Stimulated activated CD4-positive, alpha-beta T cell treated with anti-CD3 and anti-CD28 coated beads, Interleukin-1b, Interleukin-23, amount 100 ng/mL, for 4 hours (primary cell): ENCODE measurements at places on chromosomes 12 and 14.
A peak's percentile ranks its signal among the peaks of the same experiment; 100 is the strongest.

GRCh38 chr14:98931911-98932310 is 340.1 kb downstream of the BCL11B start:
- peak; percentile 21 for DNase-seq

DNA sequence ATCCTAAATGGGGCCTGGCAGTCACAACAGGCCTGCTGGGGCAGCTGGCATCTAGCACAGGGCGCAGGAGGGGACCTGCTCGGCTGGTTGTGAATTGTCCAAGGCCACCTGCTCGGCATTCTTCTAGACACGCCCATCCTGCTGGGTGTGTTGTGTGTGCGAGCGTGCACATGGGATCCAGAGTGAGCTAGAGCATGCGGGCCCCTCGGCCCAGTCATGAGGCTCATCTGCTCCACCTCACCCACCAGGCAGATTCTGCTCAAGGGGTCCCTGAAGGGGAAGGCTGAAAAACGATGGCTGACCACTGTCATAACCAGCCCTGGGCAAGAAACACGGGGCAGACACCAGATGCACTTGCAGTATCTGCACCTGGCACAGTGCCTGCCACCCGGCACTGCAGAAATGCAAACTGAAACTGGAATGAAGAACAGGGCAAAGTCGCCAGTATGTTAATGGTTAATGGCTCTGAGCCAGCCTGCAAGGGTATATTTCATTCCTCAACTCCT is 31.8 kb downstream of the MAX start:
- DNase-seq: no peak

DNA sequence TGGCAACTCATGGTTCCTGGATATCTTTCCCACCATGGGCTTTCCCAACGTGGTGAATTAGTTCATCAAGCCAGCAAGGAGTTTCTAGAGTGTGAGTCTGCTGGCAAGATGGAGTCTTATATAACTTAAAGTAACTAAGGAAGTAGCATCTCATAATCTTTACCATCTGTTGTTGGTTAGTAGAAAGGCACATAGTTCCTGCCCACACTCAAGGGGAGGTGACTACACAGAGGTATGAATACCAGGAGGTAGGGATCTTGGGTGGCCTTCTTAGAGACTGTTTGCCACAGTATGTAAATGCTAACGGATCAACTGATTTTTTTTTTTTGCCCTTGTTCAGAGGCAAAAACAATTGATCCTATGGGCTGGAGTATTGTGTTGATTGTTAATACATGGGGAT is 446.9 kb downstream of the ATP23 start:
- DNase-seq: no peak

DNA sequence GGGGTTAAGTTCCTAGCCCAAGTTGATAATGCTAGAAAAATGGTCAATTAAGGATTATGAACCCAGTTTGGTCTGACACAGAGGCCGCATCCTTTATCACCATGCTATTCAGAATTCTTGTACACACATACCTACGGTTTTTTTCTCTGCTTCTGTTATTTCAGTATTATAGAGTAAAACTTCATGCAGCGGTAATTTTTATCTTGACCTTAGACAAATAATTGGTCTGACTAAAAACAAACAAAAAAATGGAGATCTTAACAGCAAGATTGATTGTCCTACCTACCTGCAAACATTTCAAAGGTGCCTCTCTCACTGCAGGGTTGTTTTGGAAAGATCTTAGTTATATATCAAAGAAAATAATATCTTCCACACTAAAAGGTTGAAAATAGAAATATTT is 201.9 kb upstream of the PRICKLE1 start:
- DNase-seq: no peak

DNA sequence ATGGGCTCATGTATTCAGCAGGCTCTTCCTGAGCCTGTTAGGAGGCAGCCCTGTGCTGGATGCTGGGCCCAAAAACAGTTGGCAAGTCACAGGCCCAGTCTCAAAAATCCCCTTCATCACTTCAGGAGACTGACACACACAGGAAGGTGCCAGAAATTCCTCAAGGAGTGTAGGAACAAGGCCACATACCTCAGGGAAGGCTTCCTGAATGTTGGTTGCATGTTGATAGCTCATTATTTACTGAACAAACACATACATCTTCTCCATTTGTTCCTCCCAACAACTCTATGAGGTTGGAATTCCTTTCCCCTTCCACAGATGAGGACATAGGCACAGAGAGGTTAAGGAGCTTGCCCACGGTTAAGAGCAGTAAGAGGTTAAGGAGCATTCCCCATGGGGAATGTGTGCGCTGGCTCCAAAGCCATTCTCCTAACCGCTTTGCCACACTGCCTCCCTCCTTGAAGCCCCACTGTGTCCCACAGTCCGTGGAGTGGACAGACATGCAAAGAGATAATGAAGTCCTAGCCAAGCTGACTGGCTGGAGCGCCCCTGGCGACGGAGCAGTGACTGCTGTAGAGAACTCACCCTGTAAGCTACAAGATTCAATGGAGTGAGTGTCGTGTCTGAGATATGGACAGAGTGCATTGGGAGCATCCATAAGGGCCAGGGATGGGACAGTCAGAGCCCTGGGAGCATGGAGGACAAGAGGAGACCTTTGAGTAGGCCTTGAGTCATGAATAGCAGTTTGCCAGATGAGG is 3.3 kb downstream of the HHIPL1 start:
- DNase-seq: no peak

DNA sequence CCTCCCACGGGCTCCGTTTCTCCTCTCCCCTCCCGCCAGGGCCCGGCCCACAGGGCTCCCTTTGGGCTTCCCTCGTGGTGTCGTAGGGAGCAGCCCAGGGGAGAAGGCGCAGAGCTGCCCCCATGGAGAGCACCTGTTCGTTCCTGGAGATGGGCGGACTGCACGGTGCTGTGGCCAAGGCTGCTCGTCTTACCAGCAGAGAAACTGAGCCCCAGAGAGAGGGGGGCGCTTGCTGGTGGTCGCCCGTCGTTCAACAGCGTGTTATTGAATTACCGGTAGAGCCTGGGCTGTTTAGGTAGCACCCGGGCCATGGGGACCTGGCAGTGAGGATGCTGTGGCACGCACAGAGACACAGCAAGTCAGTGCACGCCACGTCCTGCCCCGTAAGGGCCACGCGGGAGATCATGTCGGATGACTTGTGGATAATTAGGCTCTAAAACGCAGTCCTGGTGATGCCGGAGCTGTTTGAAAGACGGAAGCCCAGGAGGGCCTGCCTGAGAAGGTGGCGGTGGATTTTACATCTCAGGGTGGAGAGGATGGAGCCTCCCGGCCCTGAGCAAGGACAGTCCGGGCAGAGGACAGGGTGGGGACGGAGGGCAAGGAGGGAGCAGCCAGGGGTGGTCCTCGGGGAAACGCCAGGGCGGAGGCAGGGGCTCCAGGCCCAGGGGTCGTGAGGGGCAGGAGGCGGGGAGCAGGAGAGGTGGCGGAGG is 134.4 kb downstream of the ADGRD1 start:
- no peak for DNase-seq

- DNase-seq: no peak
These were observed 359.5 kb downstream of the VRK1 start for GRCh38 chr14:97156705-97157104.

DNA sequence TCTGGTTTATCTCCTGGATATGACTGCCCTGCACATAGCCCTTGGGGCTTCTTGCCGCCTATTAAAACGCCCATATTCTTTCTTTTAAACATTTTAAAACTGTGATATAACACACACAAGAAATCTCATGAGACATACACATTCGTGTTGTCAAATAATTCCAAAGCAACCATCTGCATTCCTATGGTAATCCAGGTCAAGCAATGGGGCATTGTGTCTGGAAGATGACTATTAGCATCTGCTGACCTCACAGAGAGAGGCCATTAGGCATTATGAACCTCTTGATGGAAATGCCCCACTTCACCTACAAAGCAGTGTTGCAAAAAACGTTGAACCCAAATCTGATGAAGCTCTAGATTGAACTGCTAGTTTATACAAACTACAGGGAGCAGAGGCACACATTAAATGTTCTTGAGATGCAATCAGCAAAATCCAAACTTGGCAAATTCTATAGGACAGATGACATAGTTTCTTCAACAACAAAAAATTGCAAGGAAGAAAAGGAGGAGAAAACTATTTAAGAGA is 513.8 kb upstream of the CCDC196 start:
- DNase-seq: no peak

- no peak for DNase-seq
These were observed 40.0 kb upstream of the TESC start for GRCh38 chr12:117139025-117139717.

DNA sequence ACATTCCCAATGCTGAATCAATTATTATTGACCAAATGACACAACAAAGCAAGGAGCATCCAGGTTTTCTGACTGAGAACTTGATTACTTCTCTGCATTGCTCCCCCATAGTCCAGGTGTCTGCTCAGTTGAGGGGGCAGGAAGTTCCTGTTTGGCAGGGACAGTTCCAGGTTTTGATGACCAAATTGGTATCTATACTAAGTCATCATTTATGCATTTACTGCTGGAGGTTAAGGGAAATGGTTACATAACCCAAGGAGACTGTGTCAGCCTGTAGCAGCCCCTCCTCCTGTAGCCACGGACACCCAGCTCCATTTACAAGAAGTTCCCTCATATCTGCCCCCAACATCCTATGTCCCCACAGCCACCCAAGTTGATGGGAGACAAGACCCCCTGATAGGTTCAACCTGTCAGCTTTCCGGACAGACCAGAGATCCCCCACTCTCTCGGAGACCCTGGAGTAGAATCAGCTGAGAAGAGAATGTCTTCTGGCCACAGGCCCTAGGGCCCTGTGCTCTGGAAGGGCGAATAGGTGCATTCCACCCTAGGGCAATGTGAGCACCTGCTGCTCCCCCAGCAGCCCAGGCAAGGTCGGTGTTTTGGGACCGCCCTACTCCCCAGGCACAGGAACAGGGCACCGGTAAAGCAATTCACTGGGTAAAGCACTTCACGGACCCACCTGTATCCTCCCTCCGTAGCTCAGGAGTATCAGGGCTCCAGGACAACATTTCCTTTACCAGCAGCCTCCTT is 23.6 kb downstream of the IRF2BPL start:
- DNase-seq: no peak

DNA sequence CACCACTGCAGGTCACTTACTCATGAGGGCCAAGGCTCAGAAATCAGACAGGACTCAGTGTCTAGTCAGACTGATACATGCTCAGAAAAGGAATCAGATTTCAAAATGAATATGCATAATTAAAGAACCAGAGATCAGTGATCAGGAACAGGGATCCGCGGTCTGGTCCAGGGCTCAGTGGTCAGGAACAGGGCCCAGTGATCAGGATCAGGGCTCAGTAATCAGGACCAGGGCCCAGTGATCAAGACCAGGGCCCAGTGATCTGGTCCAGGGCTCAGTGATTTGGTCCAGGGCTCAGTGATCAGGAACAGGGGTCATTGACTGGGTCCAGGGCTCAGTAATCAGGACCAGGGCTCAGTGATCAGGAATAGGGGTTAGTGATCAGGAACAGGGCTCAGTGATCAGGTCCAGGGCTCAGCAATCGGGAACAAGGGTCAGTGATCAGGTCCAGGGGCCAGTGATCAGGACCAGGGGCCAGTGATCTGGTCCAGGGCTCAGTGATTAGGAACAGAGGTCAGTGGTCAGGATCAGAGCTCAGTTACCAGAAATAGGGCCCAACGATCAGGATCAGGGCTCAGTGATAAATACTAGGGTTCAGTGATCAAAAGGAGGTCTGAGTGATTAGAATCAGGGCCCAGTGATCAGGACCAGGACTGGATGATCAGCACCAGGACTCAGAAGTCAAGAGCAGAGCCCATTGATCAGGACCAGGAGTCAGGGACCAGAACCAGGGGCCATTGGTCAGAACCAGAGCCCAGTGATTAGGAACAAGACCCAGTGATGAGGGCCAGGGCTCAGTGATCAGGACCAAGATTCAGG is 175.3 kb downstream of the TMEM121 start:
- DNase-seq: no peak

GRCh38 chr12:19885093-19885812 is 446.0 kb downstream of the AEBP2 start:
- no peak for DNase-seq

- DNase-seq: no peak
These were observed 130.8 kb upstream of the PTPRQ start for GRCh38 chr12:80313209-80313608.

- DNase-seq: no peak
These were observed 93.3 kb downstream of the AKAP6 start for GRCh38 chr14:32422440-32422839.

DNA sequence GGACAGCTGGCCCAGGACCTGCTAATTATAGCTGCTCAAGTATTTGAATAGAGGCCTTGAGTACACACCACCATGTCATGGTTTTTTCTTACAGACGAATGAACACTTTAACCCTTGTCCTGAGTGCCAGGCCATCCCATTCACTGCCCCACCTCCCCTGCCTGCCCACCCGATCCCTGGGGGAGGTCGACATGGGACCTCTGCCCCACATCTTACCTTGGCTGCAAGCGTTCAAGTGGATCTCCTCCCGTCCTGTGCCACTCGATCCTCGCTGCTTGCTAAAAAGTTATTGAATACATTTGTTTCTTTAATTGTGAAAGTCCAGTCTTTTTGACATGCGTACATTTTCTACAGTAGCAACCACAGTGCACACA is 10.3 kb downstream of the RTL1 start:
- DNase-seq: no peak

- no peak for DNase-seq
These were observed 62.8 kb downstream of the PPP2R5C start for GRCh38 chr14:101824339-101824727.

DNA sequence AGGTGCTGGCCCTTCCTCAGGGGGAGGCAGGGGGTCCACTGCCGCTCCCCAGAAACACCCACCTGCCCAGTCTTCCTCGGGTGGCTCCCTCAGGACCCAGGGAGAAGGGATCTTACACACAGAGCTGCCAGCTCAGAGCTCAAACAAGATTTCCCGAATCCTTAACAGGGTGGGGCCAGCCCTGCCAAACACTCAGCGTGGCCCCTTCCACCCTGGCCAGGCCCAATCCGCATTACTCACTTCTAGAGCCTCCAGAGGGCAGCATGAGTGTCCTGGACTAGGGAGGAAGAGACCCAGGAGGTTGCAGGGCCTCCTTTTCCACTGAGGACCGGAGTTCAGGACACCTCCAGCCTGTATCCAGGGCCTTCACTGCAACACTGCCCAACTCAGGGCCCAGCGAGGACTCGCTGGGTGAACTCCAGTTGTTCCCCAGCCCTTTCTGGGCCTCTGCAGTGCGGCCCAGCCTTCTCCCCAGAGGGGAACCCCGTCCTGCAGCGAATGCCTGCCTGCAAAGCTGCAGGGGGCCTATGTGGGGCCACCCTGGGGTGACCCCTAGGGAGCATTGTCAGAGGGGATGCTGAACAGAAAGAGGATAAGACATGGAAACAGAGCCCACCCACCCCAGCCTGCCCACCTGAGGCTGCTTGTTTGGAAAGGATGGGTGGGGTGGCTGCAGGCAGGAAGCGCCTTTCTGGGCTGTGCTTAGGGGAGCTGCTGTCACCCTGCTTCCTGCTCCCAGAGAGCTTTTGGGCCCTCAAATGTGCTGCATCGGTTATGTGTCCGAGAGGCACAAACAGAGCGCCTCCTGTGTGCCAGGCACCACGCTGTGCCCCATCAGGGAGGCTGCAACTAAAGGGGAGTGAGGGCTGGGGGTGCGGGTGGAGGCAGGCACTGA is 43.8 kb downstream of the CCNK start:
- DNase-seq: no peak
